Activated CD4-positive, alpha-beta T cell treated with anti-CD3 and anti-CD28 coated beads for 24 hours (primary cell): ENCODE measurements at places on chromosomes 4 and X.

- DNase-seq = no peak
Observed at GRCh38 chrX:24204958-24205357, 55.4 kb downstream of the ZFX start.

- no peak for DNase-seq
Observed at GRCh38 chr4:25575611-25576010, 80.0 kb upstream of the SLC34A2 start.

DNA sequence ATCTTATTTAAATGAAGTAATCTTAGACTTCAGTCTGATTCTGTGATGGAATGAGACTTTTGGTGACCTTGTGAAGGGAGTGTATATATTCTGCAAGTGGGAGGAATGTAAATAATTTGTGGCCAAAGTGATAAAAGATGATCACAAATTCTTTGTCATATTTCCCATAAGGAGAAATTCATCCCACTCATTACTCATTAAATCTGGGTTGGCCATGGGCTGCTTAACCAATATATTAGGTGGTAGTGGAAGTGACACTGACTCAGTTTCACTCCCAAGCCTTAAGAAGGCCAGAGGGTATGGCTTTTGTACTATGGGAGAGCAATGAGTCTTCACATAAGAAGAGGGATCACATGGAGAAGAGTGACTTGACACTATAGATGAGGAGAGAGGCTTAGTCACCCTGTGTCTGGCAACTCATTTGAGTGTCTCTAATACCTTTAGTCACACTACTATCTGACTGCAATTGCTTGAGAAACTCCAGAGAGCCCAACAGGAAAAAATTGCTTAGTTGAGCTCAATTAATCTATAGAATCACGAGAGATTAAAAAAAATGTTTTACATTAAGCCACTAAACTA is 408.2 kb upstream of the PITX2 start:
- DNase-seq = no peak

- DNase-seq = no peak
Observed at GRCh38 chr4:37728064-37728463, 41.9 kb upstream of the RELL1 start.

DNA sequence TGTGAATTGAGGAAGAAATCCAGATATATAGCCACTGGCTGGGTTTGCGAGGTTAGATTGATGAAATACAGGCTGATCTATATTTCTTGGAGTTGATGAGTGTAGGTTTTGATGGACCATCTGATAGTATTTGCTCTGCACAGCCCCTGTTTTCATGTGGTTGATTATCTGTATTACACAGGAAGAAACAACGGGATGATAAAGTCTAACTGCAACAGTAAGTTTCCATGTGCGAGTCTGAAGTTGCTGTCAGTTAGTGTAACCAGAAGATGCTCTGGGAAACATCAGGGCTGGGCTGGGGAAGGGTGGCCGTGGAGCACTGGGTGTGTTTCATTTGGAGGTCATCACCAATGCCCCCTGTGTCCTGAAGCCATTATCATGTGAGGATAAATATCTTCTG is 148.4 kb upstream of the SFRP2 start:
- DNase-seq = no peak

DNA sequence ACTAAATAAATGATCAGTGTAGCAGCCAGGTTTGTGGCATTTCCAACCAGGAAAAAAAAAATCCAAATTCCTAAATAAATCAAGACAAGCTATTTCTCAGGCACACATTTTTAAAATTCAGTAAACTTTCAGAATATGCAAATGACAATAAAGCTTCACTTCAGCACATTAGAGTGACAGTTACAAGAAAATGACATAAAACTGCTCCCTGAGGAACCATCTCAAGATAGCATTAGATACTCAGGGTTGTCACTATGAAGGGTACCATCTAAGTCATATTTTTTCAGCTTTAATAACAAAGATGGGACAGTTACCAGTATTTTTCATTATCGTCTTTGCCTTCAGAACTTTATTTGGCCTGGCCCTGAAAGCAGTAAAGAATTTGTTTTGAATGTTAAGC is 411.3 kb upstream of the RASGEF1B start:
- no peak for DNase-seq

DNA sequence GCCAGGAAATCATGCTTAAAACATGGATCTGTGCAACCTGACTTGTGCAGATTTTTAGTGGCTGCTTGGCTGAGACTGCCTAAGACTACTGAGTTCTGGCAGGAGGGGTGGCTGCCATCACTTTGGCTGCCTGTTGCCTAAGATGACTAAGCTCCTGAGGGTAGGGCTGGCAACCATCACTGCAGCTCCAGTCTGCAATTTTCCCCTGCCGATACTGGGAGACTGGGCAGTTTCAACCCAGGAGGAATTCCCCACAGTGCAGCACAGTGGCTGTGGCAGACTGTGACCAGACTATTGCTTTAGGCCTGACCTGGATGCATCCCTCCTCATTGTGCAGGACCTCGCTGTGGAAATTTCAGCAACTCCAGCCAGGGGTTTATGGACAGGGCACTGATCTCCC is 544.9 kb downstream of the ANKRD50 start:
- DNase-seq = no peak

DNA sequence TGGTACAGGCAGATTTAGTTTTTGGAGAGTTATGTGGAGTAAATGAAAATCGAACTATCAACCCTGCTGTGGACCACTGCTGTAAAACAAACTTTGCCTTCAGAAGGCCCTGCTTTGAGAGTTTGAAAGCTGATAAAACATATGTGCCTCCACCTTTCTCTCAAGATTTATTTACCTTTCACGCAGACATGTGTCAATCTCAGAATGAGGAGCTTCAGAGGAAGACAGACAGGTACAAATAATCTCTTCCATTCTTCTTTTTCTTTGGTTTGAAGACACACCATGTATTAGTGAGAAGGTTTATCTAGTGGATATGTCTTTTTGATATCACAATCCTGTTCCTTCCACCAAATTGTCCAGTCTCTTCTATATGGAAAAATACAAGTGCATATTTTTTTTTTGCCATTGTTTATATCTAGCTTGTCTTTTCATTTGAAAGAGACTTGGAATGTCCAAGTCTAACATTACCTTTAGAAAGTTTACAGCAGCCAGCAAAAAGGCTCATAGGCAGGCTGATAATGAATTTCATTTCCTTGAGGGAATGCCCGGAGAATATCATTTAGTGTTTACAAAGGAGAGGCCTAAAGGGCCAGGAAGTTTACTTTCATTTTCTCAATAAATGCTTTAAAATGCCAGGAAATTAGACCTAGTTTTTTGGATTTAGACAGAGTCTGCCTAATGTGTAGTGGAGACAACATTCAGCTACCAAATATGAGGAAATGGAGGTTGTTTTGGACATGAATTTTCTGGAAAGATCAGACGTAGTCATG is 18.6 kb downstream of the AFM start:
- DNase-seq = no peak

GRCh38 chr4:76758996-76759395 is 138.9 kb downstream of the SOWAHB start:
- no peak for DNase-seq

GRCh38 chrX:47358387-47359065 is 11.9 kb upstream of the ZNF157 start:
- no peak for DNase-seq

DNA sequence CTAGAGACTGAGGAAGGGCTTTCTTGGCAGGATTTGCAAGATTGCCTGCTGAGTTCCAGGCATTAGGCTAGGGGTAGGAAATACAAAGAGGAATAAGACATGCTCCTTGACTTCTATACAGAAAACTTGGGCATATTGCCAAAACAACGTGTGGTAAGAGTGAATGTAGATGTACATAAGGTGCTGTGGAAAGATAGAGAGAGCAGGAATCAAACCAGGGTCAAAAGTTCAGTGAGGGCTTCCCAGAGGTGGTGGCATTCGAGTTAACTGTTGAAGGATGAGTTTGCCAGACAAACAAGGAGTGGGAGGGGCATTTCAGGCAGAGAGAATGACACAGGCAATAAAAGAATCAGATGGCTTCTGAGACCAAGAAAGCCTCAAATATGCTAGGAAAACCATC is 187.9 kb downstream of the KDR start:
- no peak for DNase-seq

- DNase-seq = no peak
Observed at GRCh38 chr4:122533841-122534240, 77.3 kb upstream of the IL2 start.

DNA sequence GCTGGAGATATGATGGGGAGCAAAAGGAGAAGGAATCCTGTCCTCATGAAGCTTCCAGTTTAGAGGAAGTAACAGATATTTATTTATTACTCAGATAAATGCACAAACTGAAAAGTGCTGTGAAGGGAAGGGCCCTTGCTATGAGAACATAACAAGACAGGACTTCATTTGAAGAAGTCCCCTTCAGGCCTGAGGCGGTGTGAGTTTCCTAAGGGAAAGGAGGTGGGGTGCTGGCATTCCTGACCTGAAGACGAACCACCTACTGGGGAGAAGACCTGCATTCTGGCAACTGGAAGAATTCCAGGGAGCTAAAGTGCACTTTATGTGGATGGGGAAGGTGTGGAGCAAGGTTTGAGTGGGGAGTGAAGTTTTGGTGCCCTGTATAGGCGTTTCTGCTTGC is 15.9 kb upstream of the SPARCL1 start:
- DNase-seq = no peak

DNA sequence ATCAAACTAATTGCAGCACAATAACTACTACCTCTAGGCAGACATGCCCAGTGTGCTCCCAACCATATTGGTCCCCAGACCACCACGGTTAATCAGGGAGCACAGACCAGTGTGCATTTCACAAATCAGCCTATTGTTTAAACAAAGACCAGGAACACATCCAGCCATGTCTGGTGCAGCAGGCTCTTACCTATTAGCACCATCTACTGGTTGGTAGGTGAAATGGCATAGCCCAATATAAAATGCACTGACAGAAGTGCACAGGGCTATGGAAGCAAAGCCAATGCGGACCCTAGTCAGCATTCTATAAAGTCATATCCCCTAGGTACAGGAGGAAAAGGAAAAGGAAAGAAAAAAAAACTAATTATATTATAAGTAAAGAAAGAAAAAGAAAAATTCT is 15.5 kb upstream of the CYLC1 start:
- DNase-seq = peak; percentile 2

DNA sequence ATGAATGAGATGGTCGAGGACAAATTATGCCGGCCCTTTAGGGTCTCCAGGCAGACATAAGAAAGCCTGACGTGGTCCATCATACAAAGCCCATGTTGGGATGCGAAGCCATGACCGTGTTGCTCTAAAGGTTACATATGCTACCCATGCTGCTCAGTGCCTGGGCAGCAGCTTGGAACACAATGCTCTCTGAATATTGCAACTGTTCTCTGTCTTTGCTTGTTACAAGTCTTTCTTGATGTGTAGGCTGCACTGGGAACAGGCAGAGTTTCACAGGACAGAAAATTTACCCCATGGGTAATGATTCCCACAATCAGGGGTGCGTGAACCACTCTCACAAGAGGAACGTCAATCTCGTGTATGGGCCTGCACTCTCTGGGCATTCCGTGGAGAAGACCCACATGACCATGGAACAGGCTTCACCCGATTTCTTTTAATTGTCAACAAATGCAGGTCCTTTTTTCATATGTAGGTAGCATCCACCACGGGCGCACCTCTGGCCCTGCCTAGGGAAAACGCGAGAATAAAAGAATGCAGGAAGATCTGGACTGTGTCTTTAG is 66.3 kb downstream of the NBDY start:
- DNase-seq = no peak

DNA sequence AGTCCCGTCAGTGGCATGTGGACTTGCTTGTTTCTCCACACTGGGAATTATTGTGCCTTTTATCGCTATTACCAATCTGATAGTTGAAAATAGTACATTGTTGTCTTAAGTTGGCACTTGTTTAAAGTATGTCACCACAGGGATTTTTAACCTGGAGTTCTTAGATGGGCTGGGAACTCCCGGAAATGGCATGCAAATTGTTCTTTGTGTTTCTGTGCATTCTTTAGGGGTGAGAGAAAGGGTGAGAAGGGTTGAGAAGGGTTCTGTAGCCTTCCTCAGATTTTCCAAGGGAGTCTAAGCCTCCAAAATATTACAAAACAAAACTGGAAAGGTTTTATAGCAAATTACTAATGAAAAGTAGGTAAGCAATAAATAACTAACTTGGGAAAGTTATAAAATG is 176.9 kb downstream of the ZIC3 start:
- DNase-seq = no peak

- no peak for DNase-seq
Observed at GRCh38 chr4:52107336-52107735, 56.2 kb downstream of the SPATA18 start.

- no peak for DNase-seq
Observed at GRCh38 chr4:25950461-25951389, 36.7 kb downstream of the SMIM20 start.

DNA sequence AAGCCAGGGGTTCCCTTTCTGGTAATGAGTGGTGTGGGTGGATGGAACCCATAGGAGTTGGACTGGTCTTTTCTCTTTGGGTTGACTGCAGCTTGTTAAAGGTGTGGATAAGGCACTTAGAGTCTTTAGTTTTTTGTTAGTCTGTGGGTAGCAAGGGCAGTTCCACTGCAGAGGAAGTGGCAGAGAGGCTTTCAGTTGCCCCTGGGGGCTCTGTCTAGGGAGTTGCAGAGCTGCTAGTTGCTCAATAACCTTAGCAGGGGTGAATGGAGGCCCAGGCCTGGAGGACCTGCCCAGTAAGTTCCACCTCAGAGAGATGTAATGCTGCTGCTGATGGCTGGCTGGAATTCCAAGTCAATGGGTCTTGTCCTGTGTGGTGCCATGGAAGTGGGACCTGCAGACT is 282.6 kb upstream of the NDST4 start:
- no peak for DNase-seq

GRCh38 chr4:87299898-87300297 is 22.8 kb downstream of the HSD17B13 start:
- no peak for DNase-seq

- DNase-seq = no peak
Observed at GRCh38 chrX:40282348-40282747, 184.6 kb upstream of the BCOR start.

GRCh38 chrX:19855700-19856381 is 31.6 kb downstream of the SH3KBP1 start:
- no peak for DNase-seq

DNA sequence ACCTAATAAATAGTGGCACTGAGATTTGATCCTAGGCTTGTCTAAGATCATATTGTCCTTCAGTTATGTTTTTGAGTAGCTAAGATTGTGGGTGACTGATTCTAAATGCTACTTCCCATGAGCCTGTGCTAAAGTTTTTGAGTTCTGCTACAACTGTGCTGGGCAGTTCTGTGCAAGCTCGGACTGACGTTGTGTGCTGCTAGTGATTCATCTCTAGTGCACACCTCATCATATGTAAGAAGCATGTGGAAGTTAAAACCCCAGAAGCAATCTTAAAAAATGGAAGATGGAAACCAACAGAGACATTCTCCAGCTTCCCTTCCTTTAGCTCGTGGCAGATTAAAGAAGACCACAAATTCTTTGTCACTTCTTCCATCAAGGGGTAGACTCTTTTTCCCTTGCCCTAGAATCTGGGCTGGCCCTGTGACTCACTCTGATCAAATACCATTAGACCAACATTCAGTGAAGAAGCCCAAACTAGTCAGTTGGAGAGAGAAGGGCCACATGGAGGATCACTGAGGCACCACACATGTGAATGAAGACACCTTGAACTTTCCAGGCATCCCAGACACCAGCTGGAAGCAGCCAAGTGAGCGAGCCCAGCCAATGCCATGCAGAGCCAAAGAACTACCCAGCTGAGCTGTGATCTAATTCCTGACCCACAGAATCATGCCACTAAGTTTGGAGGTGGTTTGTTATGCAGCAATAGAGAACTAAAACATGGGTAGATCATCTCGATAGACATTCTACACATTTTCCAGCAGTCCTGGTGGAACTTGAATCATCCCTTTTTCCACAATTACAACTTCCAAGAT is 16.8 kb downstream of the ARHGAP6 start:
- no peak for DNase-seq
